ENCODE measurements at places on chromosomes 16 and 17.

GRCh38 chr17:28597606-28598383, 1.0 kb downstream of the SPAG5 start:
- no peak for DNase-seq

- no peak for DNase-seq
These were observed 35.7 kb upstream of the GSG1L start for GRCh38 chr16:28098959-28099945.

GRCh38 chr17:77456951-77457548, 316.3 kb downstream of the SEC14L1 start:
- no peak for DNase-seq

- DNase-seq, result no peak
These were observed 47.8 kb downstream of the MRC2 start for GRCh38 chr17:62675260-62675659.

DNA sequence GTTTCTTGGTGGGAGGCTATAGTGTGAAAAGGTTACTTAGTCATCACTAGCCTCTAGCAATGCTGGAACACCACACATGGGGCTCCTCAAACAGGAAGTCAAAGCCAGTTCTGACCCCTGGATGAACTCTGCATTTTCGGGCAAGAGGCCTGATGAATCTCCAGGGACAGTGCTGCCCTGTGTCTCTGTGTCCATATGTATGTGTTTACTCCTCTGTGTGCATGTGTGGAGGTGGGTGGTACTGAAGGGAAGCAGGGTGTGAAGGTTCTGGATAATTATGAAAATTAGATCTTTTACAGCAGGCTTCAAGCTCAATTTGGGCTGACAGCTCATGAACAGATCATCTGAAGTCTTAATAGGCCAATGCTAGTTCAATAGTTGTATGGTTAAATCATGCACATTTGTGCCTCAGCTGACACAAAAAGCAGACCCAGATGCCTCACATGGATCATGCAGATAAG, 133.6 kb downstream of the SNX11 start:
- peak; percentile 19 for DNase-seq

- DNase-seq, result no peak
These were observed 14.2 kb downstream of the PLD6 start for GRCh38 chr17:17191961-17192381.

DNA sequence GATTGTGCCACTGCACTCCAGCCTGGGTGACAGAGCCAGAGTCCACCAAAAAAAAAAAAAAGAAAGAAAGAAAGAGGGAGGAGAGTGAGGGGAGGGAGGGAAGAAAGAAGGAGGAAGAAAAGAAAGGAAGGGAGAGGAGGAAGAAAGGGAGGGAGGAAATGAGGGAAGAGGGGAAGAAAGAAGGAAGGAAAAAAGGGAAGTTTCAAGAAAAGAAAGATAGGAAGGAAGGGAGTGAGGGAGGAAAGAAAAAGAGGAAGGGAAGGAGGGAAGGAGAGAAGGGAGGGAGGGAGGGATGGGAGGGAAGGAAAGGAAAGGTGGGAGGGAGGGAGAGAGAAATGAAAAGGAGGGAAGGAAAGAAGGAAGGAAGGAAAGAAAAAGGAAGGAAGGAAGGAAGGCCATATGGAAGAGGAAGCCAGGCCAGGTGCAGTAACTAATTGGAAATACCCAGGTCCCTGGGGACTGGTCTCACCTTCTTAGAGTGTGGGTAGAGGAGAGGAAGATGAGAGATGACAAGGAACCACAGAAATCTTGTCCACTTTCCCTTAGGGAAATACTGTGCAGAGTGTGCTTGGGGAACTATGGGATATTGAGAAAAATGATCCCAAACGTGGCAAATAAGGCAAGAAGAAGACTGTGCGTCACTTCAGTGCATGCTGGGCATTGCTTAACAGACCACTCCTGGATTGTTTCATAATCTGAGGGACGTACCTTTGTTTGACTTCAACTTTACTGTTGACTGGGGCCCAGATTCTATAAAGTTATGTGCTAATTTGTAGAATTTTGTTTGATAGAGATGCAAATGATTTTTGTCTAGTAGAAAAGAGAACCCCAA, 15.1 kb upstream of the CSNK2A2 start:
- no peak for DNase-seq

GRCh38 chr17:82126556-82127314, 28.7 kb upstream of the FASN start:
- DNase-seq, result peak; percentile 86

GRCh38 chr17:15239491-15239890, 25.6 kb downstream of the PMP22 start:
- no peak for DNase-seq

GRCh38 chr17:50117202-50118051, 12.5 kb downstream of the SAMD14 start:
- peak; percentile 32 for DNase-seq

GRCh38 chr16:4101421-4102219, 14.6 kb downstream of the ADCY9 start:
- no peak for DNase-seq

GRCh38 chr16:80518436-80518835, 22.4 kb upstream of the DYNLRB2 start:
- peak; percentile 48 for DNase-seq
